ENCODE measurements at places on chromosomes 5 and 9.

DNA sequence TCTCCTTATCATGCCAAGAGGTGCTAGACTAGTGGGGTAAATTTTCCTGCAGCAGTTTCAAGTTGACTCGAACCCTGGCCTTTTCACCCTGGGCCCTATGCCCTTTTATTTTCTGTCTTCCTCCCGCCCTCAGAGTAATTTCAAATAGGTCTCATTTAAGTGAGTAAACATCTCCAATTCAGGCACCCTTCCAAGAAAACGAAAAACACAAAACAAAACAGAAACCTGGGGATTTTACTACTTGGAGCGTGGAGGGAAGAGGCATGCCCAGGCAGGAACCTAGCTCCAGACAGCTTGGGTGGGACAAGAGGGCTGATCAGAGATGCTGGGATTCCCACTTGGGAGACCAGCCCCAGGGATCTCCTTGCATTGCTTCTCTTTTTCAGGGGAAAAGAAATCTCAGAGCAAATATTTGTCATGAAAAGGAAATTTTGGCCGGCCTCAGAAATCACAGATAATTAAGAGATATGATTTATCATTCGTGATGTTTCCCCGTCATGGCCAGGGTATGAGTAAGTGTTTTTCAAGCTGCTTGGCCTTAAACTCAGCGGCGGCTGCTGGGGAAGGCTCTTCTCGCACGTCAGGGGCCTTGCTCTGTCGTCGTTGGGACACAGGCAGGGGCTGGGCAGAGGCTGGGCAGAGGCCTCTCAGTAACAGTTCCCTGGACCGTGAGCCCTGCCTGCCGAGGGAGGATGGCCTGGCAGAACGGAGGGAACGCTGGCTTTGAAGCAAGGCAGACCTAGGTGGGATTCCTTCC is 248.6 kb upstream of the KLF4 start:
- DNase-seq = no peak

GRCh38 chr9:95780751-95781150 is 94.7 kb upstream of the ERCC6L2 start:
- no peak for DNase-seq

DNA sequence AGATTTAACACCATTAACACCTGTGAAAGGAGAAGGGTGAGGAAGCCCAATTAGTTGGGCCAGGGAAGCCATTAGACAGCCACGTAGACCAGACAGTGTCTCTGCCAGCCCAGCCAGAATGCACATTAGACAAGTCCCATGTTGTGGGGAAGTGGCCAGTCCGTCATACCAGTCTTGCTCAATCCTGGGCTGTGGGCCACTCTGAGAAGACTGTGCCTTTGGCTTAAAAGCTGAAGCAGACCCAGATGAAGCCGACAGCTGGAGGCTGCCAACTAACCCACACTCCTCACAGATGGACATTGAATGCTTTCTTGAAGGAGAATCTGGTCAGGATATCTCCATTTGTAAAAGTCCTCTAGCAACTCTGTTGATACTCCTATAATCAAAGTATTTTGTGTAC is 128.5 kb downstream of the CHSY3 start:
- no peak for DNase-seq

GRCh38 chr5:158354958-158355357 is 496.0 kb upstream of the CLINT1 start:
- DNase-seq = peak; percentile 37

GRCh38 chr9:4506490-4506889 is 16.2 kb downstream of the SLC1A1 start:
- DNase-seq = no peak

GRCh38 chr9:120944434-120944843 is 17.8 kb upstream of the TRAF1 start:
- DNase-seq = no peak

DNA sequence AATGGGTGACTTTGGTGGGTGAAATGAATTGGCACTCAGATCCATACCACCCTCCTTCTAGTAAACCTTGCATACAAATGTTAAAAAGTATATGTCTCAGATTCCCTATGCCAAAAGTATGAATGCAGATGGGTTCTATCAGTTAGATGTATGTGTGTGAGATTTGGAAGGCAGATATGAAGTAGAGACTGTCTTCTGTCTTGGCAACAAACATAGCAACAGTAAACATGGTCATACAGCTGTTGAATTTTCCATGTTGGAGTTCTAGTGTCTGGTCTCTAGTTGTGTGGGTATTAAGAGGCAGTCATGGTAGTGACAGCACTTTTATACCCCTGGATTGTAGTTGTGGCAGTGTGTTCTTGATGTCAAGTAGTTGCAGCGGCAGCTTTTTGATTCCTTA is 125.6 kb upstream of the PITX1 start:
- DNase-seq = no peak

- peak; percentile 38 for DNase-seq
These were observed 460.4 kb upstream of the RORB start for GRCh38 chr9:74036549-74037231.

GRCh38 chr5:178476972-178477754 is 113.0 kb downstream of the COL23A1 start:
- no peak for DNase-seq

DNA sequence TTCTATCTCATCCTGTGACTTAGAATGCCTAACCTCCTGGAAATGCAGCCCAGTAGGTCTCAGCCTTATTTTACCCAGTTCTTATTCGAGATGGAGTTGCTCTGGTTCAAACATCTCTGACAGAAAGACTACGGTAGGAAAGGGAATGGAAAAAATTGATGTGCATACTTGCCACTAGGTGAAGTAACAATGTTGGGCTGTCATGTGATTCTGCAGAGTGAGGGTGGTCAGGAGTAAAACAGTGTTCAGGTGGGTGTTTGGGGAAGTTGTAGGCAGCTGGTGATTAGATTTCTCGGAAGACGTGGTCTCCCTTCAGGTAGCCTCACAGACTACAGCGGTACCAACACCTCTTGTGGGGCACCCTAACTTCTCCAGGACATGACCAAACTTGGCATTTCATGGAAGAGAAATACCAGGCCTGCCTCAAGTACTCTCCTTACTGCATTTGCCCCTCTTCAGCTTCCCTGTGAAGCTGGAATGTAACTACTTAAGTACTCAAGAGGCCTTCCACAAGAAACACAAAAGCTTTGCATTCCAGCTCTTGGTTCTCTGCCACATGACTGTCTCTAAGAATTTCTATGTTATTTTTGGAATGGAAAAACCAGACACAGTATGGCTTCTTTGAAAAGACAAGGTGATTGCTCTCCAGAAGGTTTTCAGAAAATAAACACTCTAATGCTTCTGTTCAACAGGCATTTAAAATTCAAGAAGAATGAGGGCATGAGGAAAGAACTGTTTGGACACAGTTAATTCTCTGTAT is 17.4 kb upstream of the ENTREP1 start:
- DNase-seq = no peak

DNA sequence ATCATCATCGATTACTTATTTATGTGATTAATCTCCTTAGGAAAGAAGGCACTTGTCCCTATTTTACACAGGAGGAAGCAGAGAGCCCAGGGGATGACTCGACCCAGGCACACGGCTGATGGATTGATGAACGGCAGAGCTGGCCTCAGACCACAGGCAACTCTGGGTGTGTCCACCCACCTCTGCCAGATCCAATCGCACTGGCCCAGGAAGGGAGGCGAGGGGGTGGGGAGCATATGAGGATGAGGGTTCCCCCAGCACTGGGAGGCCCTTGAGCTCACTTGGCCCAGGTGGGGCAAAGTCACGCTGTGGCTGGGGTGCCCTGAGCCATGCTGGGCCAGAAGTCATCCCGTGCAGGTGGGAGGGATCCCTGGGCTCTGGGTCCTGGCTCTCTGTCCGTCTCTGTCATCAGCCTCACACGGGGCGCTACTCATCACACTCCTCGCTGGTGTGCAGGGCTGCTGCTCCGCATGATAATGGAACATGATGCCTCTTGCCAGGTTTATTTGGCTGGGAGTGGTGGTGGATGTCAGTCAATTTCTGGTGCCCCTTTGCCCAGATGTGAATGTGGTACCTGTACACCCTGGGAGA is 160.1 kb downstream of the GAPVD1 start:
- no peak for DNase-seq

- no peak for DNase-seq
These were observed 6.6 kb downstream of the CLTB start for GRCh38 chr5:176409765-176410164.

DNA sequence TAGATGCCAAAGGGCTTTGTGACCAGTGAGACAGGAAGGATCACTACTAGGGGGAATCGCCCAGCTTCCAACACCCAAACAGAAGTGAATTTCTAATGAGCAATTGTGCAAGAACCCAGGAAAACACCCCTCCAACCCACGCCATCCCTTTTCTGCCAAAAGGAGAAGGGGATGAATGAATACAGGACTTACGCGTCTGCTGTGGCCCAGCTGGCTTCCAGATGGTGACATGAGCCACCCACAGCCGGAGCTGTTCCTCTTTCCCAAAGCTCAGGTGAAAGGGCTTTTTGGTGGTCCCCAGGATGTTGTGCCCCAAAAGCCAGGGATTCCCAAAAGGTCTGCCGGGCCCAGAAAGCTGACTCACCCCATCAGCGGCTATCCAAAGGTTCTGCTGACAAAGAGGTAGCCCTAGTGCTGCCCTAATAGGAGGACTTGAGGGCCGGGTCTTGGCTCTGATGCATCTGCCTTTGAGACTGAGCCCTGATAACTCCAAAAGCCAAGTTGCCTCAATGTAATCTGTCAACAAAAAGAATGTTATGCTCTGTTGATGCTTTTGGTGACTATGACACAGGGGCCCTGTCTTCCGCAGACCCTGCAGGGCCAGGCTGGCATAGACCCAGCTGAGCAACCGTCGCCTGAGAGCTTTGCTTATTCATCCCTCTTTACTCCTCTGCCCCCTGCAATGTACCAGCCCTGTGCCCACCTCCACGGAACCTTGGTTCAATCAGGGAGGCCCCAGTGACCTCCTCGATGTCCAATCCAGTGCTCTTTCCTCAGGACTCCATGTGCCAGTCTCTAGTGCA is 14.5 kb downstream of the GSN start:
- no peak for DNase-seq

DNA sequence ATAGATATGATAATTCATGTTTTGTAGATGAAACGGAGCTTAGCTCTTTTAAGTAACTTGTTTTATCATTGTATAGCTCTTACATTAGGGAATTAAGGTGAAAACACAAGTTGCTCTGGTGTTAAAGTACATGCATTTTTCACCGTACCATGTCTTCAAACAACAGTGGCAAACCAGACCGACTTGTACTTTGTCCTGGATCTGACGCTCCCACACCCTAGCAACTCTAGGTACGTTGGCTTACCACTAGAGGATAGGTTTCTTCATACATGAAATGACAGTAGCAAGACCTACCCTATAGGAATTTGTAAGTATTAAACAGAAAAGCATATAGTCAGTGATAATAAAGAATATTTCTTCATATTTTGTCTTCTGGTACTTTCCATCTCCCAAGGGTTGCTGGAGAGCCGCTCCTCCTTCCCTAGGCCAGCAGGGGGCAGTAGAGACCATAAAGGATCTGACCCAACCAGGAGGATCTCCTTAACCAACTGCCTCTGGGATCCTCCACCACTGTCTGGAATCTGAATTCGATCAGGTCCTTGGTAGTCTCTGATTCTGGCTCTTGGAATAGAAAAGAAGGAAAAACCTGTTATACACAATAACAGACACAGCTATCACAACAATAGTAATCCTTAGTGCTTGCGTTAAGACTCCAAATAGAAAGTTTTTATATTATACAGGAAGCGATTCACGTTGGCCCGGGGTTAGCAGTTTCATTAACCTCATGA is 136.7 kb downstream of the CAVIN4 start:
- peak; percentile 50 for DNase-seq

GRCh38 chr5:112004867-112005622 is 248.1 kb upstream of the NREP start:
- DNase-seq = no peak

DNA sequence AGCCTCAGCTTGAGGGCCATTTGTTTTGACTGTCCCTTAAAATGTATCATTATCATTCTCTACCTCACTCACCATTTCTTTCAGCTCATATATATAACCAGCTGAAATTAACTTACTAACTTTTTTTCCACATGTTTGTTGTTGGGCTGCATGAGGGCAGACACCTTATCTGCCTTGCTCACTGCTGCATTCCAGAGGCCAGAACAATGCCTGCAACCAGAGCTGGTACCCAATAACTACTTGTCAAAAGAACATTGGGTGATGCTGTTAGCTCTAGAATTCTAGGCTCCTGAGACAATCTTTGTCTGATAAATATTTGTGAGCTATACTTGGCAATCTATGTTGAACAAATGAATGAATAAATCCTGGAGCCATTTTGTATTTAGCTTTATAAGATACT is 68.3 kb downstream of the HTR4 start:
- DNase-seq = no peak

DNA sequence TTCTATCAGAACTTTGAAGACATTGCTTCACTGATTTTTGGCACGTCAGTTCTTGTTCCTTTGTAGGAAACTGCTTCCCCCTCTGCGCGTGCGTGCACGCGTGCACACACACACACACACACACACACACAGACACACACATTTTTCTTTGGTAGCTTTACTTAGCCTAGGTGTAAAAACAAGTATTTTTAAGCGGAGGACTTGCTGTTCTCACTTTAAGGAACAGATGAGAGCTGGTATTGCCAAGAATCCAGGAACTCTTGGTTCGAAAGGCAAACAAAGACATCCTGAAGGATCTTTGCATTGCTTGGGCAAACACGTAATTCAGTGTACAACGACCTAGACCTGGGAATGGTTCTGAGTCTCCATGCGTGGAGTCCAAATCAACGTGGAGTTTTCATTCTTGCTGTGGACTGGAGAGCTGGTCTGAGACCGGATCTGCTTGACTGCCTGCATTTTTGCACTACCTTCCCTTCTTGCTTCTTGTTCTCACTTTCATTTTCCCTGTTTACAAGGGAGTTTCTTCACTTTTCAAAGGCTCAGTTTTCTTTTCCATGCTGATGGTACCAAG is 8.2 kb downstream of the TMEM268 start:
- no peak for DNase-seq

DNA sequence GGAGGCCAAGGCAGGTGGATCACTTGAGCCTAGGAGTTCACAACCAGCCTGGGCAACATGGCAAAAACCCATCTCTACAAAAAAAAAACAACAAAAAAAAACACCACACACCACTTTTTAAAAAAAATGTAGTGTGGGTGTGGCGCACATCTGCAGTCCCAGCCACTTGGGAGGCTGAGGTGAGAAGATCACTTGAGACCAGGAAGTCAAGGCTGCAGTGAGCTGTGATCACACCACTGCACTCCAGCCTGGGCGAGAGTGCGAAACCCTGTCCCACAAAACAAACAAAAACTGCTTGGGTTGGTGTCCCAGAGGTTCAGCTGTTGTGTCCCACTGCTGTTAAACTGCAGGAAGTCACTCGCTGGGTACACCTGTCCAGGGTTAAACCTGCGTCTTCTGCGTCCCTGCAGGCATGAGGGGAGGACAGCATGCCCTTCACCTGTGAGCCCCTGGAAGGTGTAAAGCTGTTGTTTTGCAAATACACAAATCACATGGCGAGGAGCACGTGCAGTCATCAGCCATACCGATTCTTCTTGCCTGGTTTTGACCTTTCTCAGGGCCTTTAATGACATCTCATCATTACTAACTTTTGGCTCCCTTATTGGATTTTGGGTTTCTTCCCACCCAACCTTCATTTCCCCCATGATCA is 29.3 kb upstream of the CLPTM1L start:
- no peak for DNase-seq

DNA sequence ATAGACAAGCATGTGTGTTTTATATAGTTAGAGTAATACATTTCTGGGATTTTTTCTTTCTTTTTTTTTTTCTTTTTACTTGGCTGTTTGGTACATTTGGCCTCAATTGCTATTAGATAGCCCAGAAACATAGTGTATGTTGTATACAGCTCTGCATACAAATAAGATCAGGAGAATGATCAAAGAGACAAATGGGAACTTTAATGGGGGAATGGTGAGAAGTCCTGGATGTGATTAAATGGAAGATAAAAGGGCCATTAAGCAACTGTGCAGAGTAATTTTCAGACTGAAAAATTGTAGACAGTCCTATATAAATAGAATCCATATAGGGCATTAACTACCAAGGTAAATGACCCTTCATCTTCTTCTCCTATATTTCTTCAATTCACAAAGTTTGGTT is 575.6 kb downstream of the EBF1 start:
- no peak for DNase-seq
